RKO (cell line): ENCODE measurements at places on chromosomes 12 and 14.

DNA sequence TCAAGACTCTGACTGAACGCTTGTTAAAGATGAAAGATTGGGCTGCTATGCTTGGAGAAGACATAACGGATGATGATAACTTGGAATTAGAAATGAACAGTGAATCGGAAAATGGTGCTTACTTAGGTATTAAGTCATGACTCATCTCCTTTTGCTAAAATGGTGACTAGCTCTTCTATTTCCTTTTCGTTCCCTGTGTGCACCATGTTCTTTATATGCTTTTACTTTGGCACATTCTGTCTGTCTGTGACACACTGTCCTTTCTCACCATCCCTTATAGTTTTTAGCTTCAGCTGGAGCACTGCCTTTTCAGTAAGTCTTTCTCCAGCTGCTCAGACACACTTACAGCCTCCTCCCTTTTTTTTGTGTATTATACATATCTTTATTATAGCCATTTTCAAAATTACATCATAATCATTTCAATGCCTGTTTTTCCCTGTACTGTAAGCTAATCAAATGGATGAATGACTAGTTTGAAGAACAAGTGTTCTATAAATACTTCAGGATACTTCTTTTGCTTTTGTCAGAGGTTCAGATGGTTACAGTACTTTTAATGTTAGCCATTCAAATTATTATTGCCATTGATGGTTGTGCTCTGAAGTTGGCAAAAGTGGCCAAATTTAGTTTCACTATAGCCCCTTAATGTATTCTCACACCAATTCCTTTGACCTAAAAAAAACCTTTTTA lies 68.6 kb downstream of the MIA2 start:
- peak; percentile 14 for DNase-seq

DNA sequence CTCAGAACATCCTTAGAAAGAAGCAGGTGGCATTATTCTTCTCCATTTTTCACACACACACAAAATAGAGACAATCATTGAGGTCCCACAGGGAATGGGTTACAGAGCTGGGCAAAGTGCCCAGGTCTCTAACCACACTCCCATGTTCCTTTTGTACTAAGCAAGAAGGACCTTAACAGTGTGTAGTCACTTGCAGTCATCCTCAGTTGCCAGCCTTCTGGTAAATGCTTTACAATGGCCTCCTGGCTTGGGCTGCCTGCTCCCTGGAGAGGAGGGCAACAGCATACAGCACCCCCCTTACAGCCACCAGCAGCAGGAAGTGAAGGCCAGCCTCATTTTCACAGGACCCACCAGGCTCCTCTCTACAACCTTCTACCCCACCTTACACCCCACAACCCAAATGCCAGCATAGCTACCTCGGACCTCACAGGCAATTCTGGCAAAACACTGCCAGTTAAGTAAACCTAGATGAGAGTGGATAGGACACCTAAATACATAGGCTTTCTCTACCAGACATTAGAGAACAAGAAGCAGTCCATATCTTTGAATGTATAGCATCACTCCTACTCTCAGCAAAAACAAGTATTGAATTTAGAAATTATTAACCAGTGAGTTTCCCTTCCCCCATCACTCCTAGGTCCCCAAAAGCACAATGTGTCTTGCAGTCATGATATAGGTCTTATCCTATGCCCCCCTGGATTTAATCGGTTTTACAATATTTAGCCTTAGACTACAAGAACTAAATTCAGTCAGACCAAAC lies 88.1 kb downstream of the PPP2R5E start:
- no peak for DNase-seq

- peak; percentile 61 for DNase-seq
These were observed 769 bp downstream of the FKBP4 start for GRCh38 chr12:2795291-2796186.

- no peak for DNase-seq
These were observed 7.2 kb downstream of the EEA1 start for GRCh38 chr12:92921877-92922276.

- no peak for DNase-seq
These were observed 486.2 kb downstream of the RAD51B start for GRCh38 chr14:68305738-68306137.

GRCh38 chr12:54941659-54942058 lies 42.9 kb downstream of the TESPA1 start:
- no peak for DNase-seq

DNA sequence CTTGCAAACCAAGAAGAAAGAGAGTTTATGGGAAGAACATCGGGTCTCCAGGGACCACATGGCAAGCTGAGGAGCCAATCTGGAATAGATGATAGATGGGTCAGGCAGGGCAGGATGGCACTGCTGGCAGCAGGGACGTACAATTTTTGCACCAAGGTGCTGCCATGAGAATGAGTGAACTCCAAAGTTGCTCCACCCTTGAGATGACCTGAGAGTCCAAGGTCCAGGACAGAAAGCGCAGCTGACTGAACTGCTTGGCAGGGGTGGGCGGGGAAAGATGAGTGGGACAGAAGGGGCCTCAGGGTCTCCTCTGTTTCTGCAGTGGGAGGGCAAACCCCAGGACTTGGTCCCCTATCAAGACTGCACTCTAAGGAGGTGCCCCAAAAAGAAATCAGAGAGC lies 136.7 kb upstream of the GSC start:
- DNase-seq = no peak

- DNase-seq = no peak
These were observed 90.0 kb downstream of the ANO6 start for GRCh38 chr12:45305907-45306306.

- DNase-seq = no peak
These were observed 170.9 kb downstream of the PPM1H start for GRCh38 chr12:62763861-62764645.

- no peak for DNase-seq
These were observed 20.2 kb upstream of the MLEC start for GRCh38 chr12:120666571-120667390.

DNA sequence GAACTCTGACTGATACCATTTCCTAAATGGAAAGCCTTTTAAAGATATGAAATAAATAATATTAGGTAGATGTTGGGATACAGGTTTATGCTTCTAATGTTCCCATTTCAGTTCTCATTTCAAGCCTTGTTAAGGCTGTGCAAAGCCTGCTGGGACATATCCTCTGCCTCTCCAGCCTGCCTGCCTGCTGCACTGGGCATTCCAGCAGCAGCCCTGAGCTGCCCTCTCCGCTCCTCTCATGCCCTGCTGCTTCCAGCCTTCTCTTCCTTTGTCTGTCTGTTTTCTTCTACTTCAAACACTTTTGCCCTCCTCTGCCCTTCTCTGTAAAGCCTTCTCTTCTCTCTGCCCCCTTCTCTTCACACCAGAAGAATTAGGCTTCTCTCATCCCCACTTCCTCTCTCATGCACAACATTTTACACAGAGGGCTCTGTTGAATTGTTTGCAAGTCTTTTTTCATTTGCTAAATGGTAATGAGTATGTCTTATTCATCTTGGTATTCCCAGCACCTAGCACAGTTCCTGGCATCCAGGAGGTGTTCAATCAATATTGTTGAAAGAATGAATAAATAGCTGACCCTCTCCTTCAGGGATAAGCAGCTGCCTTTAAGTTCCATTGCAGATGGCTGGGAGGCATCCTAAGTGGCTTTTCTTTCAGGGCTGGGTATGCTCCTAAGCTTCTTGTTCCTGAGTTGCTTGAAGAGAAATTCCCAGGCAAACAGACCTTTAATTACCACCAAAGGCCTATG lies 292.3 kb downstream of the TMEM117 start:
- no peak for DNase-seq

DNA sequence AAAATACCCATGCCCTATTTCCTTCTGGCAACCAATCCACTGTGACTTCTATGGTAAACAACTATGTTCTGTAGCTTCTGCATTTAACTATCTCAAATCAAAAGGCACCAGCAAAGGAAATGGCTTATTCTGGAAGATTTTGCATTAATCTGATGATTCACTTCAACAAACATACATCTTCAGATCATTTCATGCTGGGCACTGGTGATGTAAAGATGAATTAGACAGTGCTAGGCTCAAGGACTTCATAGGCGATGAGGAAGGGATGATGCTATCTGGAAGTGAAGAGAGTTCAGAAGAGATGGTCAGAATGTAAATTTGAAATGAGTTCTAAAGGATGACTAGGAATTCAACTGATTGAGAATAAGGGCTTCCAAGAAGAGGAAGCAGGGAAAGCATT lies 363.3 kb downstream of the PAWR start:
- DNase-seq = no peak

GRCh38 chr12:51269174-51270066 lies 795 bp downstream of the SMAGP start:
- peak; percentile 73 for DNase-seq

DNA sequence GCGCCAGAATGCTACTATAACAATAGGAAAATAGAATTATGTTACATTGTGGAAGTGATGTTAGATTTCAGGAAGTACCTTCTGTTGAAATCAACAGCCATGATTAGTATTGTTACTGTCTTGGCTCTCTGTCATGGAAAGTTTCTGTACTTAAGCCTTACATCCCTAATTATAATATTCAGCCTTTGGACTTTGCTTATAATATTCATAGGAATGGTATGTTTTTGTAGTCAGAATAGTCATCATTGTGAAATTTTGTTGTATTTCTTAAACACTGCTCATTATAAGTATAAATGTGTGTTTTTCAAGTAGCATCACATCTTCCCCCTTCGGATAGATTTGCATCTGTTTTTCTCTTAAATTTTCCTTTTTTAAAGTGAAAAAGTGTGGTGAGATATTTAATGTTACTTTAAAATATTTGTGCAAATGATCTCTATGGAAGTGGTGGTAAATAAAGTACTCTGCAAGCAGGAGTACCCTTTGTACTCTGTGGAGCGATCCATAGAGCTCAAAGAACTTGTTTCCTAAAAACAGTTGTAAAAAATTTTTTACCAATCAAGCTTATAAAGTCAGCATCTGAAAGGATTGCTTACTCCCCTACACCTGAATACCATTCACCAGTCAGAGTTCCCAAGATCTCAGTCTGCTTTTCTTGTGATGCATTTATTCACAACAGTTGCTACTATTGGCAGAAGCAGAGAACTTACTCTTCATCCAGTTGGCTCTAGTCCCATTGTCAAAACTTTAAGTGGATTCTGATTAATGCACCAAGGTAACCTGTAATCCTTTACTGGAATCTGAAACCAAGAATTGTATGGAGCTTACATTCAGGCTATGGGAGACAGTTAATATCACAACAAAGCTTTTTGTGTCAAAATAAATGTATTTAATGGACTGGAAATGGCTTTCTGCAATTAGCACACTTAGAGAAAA lies 87.8 kb downstream of the RIC8B start:
- DNase-seq = peak; percentile 15

- no peak for DNase-seq
These were observed 107.7 kb downstream of the SLC6A15 start for GRCh38 chr12:84804691-84805473.

DNA sequence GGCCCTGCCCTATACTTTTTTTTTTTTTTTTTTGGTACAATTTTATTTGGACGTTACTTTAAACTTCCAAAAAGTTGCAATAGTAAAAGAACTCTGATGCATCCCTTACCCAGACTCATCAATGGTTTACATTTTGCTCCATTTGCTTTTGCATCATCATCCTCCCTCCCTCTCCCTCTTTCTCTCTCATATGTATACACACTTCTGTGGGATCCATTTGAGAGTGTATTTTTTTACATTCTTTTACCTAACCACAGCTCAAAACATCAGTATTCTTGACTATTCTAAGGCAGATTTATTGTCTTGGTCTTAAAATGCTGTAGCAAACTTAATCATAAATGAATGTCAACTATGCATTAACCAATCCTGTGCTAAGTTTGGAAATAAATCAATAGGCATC lies 111.6 kb downstream of the PRICKLE1 start:
- DNase-seq = no peak

DNA sequence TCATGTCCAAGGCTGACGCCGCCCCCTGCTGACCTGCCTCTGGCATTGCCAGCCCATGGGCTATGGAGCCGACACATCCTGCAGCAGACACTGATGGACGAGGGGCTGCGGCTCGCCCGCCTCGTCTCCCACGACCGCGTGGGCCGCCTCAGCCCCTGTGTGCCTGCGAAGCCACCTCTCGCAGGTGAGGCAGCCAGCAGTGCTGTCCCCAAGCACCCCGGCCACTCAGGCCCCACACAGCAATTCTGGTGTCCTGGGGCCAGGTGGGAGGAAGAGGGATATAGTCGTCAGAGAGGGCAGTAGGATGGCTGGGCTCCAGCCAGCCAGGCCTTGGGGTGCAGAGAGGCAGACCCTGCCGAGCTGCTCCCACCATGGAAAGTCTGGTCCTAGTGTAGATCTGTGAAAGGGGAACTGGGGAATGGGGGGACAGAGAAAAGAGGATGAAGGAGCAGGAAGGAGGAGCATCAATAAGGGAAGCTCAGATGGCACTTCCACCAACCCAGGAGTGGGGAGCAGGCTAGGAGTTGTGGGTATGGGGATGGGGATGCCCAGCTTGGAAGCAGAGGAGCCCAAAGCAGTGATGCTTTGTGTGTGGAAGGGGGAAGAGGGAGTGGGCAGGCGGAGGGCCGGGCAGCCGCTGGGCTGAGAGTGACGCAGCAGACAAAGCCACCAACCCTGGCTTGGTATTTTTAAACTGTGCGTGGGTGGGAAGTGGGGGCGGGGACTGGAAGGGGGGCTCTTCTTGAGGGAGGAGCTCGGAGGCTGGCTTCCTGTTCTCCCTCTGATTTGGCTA lies 4.7 kb downstream of the NAB2 start:
- peak; percentile 55 for DNase-seq

DNA sequence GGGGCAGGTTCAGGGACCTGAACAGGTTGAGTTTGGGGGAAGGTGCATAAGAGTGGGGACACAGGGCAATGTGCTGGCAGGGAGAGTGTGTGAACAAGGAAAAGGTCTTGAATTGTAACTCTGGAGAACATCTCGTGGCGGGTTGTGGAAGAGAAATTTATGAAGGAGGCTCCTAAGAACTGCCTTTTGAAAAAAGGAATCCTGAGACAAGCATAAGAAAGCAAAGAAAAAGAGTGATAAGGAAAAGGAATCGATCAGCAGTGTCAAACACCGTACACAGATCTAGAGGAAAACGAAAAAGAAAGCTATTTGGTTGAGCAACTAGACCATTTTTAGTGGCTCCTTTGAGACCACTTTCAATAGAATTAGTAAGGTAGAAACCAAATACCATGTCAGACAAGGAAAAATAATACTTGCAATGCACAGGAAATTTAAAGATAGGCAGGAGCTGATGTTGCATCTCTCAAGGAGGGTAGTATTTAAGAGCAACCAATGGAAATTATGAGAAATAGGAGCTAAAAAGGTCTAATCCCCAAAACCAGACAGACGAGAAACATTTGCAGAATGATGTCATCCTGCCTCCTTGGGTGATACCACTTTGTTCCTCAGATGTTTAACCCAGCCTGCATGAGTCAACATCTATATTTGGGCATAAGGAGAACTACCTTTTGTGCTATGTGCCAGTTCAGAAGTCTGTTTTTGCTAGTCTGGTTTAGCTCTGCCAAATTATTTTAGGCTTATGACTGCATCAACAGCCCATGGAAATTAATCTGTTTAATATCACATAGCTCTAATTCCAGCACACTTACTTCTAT lies 64.5 kb upstream of the STK38L start:
- DNase-seq = peak; percentile 81

- peak; percentile 53 for DNase-seq
These were observed 479.2 kb downstream of the RPS29 start for GRCh38 chr14:49106741-49107667.

DNA sequence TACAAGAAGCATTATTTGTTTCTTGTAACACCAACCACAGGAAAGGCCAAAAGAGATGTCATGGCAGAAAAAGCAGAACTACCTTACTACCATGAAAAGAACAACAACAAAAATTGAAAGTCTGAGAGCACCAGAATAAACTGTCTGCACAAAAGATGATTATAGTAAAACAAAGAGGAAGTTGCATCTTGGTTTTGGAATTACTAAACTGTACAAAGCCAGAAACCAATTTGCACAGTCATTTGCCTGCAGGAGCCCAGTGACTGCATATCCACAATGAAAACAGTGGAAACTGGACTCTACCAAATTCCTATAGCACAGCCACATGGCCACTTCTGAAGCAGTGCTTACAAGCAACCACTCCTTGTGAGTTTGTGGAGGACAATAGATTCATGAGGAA lies 276.2 kb downstream of the SSPN start:
- no peak for DNase-seq
